Neural crest cell (in vitro differentiated cells): ENCODE measurements at places on chromosomes 12 and 14. TPM values are rescaled to one million over a fixed set of nuclear protein-coding genes. Genes with fewer than 3 reads are reported as not detected.

The SALL2 gene
- 160 and 164 TPM in 2 replicates for total RNA-seq

The SLCO1C1 gene
- total RNA-seq: 0.36 and 1.5 TPM in 2 replicates

The ZBTB42 gene
- total RNA-seq: 2.2 and 2.7 TPM in 2 replicates

The COX14 gene
- total RNA-seq: 22.4 and 23.3 TPM in 2 replicates

The AQP6 gene
- total RNA-seq: 0.21 TPM in 1 of 2 replicates, not detected in the other

The IPO4 gene
- 88.3 and 88.7 TPM in 2 replicates for total RNA-seq

The CAPZA3 gene
- not detected in 2 replicates for total RNA-seq

The ACOT6 gene
- not detected in 2 replicates for total RNA-seq

DNA sequence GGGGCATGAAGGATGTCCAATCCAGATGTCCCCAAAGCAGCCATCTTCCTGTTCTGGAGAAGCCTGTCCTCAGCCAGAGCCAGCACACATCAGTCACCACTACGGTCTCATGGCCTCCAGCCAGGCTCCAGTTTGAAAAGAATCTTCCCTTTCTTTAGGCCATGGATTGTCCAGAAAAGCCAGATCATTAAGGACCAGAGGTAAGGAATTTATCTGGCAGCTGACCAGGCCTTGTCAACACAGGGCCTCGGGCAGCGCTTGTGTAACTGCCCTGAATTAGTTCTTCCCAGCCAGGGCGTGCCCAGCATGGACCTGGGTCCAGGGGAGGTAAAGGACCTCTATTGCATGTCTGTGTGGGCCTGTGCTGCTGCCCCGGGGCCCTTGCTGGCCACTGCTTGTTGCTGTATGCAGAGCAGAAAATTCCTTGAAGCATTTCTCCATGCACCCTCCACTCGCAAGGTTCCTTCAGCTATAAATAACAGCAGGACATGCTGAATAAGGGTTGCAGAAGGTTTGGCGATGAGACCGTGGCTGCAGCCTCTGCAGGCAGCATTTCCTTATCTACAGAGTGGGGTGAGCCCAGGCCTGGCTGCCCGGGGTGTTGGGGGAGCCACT, 21.7 kb upstream of the VPS37B start:
- DNase-seq: no peak

DNA sequence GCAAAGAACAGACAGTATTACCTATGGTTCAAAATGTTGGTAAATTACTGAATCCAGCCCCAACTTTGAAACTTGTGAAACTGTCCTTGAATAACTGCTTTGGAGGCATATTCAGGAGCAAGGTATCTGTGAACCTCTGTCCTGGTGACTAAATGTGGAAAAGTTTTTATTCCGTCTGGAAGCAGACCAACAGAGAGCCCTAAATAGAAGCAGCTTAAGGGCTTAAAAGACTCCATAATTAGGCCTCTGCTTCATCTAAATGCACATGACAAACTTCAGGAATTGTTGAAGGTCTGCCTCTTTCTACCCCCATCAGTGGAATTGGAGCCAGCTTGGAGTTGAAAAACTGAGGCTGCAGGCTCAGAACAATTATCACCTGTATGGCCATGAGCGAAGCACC, 276.5 kb downstream of the KCNH5 start:
- no peak for DNase-seq

DNA sequence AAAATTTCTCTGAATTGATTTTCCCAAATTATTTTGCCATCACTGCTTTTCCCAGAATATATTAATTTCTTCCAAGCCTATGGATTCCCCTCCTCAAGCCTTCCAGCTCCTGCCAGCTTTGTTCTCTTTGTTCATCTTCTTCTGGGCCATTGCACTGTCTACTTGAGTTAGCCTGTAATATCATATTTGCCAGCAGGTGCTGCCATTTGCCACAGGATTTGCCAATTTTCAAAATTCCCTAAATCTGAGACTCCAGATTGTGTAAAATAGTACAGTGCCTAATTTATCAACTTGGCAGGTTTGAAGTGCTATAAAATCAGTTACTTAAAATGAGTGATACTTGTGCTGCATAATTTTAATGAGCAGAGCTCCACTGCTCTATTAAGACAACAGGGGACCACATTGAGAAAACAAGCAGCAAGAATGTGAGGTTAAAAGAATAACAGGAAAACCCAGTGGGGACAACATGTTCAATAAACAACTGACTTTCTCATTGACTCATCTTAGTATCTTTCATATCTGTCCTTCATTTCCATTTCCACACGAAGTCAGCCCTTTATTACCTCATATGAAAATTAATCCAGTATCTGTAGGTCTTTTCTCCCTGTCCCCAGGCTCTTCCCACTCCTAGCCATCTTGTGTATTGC, 84.6 kb upstream of the CCDC196 start:
- no peak for DNase-seq

DNA sequence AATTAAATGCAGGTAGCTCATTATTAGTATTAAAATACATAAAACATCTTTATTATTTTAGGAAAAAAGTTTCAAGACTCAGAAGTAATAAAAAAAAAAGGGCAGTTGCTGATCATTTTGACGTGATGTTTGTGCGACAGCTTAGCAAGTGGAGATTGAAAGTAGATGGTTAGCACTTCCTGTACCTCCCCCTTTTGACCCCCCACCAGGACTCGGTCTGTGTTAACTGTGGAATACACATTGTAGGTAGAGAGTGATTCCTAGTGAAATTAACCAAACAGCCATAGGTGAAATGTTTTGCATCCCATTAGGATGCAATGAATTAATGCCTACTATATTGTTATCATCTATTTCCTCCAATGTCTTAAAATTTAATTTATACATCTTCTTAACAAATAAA, 120.8 kb downstream of the SLC5A8 start:
- DNase-seq: no peak

DNA sequence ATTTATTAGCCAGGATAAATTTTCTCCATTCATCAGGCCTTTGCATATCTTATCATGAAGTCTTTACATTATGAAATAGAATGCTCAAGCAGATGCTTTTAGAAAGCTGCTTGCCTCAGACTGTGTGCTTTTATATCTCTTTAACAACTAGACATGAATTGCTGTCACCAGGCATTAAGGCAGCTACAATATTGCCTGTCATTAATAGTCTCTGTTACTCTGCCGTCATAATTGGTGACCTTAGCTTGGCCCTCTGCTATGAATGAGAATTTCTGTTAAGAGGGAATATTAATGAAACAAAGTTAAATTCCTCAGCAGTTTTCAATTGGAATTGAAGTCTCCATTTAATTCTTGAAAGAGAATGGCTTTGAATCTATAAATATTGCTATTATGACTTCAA, 266.8 kb upstream of the MIS18BP1 start:
- no peak for DNase-seq

DNA sequence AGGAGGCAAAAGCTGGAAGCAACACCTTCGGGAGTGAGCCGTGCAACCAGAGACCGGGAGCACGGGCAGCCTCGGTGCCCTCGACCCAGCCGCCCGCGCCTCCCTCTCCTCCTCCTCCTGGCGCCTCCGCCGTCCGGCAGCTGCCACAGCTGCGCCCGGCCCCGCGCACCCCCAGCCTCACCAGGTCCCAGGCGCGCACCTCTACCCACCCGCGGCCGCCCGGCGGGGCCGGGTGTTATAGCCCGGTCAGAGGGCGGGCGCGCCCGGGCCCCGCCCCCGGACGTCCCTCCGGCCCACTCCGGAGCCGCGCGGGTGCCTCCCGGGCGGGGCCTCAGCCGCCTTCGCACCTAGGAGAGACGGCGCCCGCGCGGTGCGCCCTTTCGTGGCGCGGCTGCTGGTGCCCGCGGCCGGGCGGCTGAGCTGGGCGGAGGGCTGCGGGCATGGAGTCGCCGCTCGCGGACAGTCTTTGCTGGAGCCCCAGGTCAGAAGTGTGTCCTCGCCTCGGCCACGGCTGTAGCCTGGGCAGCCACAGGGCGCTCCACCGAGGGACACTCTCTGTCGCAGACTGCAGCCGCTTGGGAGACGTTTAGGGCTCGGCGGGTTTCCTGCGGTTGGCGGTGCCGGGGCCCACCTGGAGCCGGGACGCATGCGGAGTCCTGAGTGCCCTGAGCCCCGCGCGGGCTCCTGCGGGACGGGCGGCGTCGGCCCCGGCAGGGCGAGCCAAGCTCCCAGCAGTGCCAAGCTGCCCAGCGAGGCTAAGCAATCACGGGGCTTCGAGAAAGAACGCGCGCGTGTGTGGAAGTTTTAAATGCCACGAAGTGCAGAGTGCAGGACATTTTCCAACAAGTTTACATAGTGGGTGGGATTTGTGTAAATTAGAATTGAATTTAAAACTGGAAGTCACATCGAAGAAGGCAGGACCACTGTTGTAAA, at the start of gene CPM:
Gene CPM (minus strand): TSS at position 211 of the 933 bp plus-strand sequence. CDS start 334 bp downstream, outside the sequence.
- DNase-seq: peak; percentile 32

- DNase-seq: peak; percentile 61
These were observed 58.7 kb downstream of the TUNAR start for GRCh38 chr14:95935228-95935822.

- no peak for DNase-seq
These were observed 7.5 kb downstream of the IKBIP start for GRCh38 chr12:98637068-98637467.

- DNase-seq: no peak
These were observed 36.8 kb downstream of the JDP2 start for GRCh38 chr14:75464626-75465025.

DNA sequence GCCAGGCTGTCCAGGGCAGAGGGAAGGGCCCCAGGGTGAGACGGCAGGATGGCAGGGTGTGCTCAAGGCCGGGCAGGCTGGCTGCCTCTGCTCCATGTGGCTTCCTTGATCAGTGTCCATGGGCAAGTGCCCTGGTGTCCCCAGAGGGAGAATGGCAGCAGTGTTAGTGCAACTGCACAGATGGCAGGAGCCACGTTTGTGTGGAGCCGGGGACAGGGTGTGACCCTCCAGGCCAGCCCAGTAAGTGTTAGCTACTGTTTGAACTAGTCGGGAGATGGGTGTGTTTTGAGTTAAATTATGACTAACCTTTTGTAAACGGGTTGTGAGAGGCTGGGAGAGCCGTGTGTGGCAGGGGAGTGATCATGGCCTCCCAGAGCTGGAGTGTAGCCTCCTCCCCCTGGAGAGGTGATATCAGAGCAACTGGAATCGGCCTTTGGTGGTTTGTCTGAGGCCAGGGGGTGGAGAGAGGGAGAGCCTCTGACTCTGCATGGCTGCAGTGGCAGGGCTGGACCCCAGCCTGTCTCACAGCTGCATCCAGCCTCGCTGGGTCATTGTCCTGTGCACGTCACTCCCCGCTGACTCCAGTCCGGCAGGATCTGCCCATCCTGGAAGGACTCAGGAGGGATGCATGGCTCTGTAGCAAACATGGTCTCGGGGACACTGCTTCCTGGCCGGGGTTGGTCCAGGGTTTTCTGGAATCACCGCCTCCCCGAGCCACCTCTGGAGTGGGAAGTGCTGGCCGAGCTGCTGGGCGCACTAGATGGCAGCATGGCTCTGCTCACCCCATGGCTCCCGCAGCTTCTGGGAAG, 27.8 kb downstream of the AACS start:
- no peak for DNase-seq

DNA sequence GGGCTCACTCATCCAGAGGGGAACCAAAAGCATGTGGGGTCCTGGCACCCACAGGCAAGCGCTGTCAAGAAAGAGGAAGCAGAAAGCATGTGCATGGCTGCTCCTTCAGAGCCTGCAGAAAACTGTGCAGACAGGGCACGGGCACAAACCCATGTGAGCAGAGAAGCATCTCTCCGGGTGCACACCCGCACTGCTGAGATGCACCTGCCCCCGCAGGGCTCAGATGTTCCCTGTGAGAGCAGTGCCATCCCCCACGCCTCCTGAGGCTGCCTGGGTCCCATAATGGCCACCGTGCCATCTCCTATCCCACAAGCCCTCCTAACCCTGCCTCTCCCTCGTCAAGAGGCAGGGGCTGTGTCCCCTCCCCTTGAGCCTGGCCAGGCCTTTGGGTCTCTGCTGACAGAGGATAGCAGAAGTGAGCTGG, 32.3 kb upstream of the INF2 start:
- no peak for DNase-seq

- DNase-seq: no peak
These were observed 61.1 kb downstream of the RAB35 start for GRCh38 chr12:120055231-120056000.

DNA sequence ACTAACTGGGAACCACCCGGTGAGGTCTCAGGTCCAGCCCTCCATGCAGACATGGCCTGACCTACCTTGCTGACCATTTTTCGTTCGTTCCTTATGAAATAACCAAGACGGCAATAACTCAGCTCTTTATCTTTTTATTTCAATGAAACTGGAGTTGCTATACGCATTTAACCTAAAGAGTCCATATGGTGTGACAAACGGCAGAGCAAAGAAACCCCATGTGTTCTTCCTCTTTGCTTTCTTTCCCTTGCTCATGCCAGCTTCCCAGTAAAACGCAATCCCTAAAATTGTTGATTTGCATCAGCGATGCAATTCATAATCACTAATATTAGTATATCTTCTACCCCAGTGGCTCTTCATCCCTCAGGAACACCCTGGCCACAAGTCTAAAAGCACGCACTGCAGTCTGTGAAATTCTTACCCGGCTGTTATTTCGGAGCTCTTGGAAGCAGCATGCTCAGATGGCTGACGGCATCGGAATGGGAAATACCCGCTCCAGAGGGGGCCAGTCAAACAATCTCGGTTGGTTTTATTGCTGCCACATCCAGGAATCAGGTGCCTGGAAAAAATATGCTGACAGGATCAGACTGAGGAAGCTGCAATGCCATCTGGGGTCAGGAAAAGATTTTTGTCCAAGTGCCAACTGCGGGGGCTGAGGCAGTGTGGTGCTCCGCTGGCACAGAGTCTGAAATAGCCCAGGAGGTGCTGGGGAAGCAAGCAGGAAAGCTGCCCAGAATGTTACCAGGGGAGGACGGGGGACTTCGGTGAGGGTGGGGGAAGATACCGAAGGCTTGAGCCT, 28.2 kb upstream of the KCNA1 start:
- DNase-seq: no peak

DNA sequence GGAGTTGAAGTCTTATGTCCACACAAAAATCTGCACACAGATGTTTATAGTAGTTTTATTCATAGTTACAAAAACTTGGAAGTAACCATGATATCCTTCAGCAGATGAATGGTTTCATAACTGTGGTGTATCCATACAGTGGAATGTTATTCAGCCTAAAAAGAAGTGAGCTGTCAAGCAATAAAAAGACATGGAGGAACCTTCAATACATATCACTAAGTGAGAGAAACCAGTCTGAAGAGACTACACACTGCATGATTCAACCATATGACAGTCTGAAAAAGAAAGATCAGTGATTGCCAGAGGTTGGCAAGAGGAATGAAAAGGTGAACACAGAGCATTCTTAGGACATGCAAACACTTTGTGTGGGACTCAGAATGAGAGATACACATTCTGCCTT, 18.6 kb upstream of the IFNG start:
- DNase-seq: no peak

DNA sequence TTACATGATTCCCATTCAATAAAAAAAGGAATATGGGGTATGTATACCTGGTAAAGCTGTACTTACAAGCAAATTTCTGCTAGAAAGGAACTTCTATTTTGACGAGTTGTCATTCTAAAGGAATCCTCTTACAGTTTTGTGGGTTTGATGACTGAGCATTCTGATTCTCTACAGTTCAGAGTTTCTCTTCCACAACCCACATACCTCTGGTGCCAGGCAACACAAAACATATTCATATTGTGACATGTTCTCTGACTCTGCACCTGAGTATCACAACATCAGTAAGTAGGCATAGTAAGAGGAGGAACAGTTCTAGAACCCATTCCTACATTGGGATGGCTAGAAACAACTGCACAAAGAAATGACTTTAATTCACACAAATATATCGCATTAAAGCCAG, 636.6 kb downstream of the MED13L start:
- no peak for DNase-seq
